ENCODE measurements at places on chromosomes 7 and 10.

DNA sequence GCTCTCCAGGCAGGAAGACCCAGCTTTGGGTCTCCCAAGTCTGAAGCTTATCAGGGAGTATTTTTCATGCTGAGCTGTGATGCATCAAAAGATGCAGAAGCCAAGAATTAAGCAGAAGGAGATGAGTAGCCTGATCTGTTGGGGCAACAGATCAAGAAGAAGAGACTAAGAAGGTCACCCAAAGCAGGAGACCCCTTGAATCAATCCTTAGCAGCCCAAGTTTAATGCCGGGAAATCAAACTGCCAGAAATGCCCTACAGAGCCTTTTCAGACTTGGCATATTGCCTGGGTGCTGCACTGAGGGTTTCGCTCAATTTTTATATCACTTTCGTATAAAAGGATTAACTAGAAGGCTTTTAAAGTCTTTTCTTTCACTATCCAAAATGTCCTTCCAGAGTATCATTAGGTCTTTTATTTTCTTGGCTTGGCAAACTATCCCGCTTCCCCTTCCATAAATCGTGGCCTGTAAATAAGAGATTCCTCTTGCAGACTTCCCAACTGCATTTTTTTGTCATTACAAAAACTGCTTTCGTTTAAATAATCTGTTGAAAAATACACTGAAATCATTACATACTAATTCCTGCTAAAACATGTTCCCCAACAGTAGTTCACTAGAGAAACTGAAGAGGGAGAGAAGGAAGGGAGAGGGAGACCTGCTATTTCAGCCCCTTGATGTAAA, 49.0 kb upstream of the STK17A start:
- no peak for DNase-seq

GRCh38 chr10:77160679-77161078, 476.9 kb downstream of the KCNMA1 start:
- no peak for DNase-seq

GRCh38 chr7:134554417-134554966, 5.6 kb downstream of the AKR1B15 start:
- DNase-seq: no peak

- DNase-seq: no peak
These were observed 24.8 kb upstream of the ADARB2 start for GRCh38 chr10:1762076-1762475.

- no peak for DNase-seq
These were observed 29.1 kb downstream of the TMEM130 start for GRCh38 chr7:98840722-98841121.

DNA sequence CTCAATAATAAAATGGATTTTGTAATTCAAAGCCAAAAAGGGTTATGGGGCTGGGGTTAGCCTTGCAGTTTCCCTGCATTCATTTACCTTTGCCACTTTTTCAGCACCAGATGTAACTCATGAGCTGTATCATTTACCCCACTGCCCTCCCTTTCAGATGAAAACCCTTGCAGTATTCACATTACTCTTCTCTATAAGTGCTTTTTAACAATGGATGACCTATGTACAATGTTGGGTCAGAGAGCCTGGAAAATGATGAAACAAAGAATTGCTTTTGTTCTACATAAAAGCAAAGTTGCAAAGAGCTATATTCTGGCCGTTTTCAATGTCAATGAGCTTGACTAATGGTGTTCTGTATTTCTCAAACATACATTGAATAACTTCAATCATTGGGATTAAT, 189.7 kb downstream of the TMEM26 start:
- DNase-seq: no peak

DNA sequence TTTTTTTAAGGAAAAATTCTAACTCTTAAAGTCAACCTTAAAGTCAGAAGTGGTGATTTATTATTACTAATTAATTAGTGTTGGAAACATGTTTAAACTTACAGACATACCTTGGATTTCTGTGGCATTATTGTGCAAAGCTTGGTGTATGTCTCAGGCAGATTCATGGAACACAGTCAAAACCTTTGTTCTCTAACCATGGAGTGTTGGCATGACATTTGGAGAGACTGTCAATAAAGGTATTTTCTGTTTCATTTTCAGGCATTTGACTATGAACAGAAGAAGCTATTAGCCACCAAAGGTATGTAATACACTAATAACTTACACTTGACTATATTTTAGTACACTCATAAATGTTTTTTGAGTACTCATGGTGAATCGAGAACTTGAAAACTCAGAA, 293.7 kb downstream of the BICC1 start:
- no peak for DNase-seq

DNA sequence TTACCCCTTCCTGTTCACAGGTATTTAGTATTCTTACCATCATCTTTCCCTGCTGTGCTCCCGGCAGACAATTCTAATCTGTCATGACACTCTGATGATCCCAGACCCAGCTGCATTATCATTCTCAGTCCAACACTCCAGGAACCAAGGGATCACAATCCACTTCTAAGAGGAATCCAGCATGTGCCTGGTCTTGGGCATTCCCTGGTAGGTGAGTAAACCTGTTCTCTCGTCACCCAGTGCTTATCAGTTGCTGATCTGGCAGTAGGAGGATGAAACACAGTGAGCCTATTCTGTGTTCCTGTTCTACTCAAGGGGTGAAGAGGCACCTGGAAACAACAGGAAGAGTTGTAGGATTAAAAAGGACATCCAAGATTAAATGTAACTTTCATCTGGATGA, 1.3 kb upstream of the DMBT1 start:
- DNase-seq: no peak

- DNase-seq: no peak
These were observed 141.3 kb downstream of the CFTR start for GRCh38 chr7:117621075-117621618.

GRCh38 chr7:11779864-11780674, 51.9 kb downstream of the THSD7A start:
- no peak for DNase-seq

DNA sequence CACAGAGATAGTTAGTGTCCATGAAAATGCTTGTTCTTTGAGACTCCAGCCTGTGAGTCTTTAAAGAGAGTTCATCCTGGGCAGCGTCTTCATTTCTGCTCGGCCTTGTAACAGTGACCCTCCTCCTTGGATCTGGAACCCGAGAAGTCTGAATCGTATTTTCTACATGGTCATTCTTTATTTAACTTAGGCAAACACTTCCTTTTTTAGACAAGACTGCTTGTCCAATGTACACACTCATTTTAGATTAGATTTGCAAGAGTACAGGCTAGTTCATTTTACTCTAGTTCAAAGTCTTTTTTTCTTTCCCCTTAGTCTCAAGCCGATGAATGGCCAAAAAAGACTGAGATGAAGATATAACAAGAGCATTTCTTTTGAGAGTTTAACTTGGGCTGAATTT, 133.5 kb downstream of the CHN2 start:
- no peak for DNase-seq

- no peak for DNase-seq
These were observed 43.1 kb downstream of the JAZF1 start for GRCh38 chr7:28137463-28137862.

- no peak for DNase-seq
These were observed 140.1 kb downstream of the LRRC4 start for GRCh38 chr7:127891144-127891543.

- peak; percentile 76 for DNase-seq
These were observed 91.8 kb downstream of the SPAG6 start for GRCh38 chr10:22436893-22437619.

DNA sequence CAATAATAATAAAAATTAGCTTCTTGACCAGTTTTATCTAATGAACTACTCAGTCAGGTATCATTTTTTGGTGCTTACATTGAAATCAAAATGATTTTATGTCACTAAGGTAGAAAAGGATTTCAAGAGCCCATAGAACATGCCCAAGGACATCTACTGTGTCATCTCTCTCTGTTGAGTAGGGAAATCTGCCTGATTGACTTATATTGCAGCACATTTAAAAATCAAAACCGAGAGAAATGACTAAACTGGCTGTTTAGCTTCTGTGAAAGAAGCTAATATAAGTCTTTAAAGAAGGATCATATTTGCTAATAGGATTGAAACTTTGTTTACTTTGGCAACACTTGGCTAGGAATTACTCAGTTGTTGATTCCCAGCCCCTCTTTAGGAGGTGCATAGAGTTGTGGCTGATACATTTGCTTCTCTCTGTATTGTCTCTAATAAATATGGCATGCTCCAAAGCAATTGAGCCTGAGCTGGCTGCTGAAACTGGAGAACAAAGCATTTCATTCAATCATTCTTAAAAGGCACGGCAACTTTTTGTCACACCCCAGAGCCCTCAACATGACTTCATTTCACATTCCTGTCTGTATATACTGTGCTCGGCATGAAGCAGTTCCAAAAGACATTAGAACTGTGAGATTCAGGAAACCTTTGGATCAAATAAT, 1096.9 kb upstream of the POT1 start:
- DNase-seq: no peak

GRCh38 chr7:139708541-139708940, 69.3 kb downstream of the HIPK2 start:
- DNase-seq: no peak

GRCh38 chr7:7256731-7257274, 74.5 kb downstream of the C1GALT1 start:
- no peak for DNase-seq

- no peak for DNase-seq
These were observed 599.6 kb upstream of the GHITM start for GRCh38 chr10:83539528-83540308.

Measured in activated T-cell treated with anti-CD3 and anti-CD28 coated beads for 24 hours (primary cell).